Thoracic aorta endothelial cell (primary cell): ENCODE measurements at places on chromosomes 2 and 18. TPM values are rescaled to one million over a fixed set of nuclear protein-coding genes. Genes with fewer than 3 reads are reported as not detected.

Gene PROM2
- under 0.01 and 0.29 TPM in 2 replicates for total RNA-seq

Gene CNRIP1
- total RNA-seq = 67.6 and 77.0 TPM in 2 replicates

Gene LAMA1
- under 0.01 and 0.07 TPM in 2 replicates for total RNA-seq

Gene ARHGAP28
- 14.1 and 26.6 TPM in 2 replicates for total RNA-seq

Gene KCNG3
- total RNA-seq = under 0.01 TPM in 1 of 2 replicates, not detected in the other
